ENCODE measurements at places on chromosomes 3 and 15.

DNA sequence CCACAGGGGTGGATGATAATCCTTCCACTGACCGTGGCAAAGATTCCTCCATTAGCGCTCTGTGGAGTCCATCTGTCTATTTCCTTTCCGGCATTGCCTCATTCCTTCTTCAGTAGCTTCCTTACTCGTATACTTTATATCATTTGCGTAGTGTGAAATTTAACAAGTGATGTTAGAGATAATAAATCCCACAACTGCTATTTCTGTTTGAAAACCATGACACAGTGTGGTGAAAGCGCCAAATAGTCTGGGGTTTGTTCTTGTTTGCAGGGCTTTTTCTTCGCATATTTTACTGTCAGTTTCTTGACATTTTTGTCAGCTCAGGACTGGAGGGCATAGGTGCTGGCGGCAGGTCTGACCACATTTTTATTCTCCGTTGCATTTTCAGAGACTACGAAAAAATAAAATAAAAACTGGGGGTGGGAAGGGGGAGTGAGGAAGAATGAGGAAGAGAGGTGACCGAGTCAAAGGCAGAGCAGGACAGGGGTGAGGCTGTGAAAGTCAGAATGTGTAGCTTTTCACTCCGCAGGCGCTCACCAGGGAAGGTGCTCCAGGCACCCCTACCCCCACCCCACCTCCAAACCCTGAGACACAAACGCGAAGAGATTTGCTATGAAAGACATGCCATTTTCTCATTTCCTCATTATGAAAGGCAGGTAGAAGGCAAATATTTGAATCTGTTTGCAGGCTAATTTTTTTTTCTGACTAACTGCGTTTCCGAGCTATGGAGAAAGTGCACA, 965.0 kb downstream of the MCTP2 start:
- ATAC-seq = no peak

- no peak for ATAC-seq
Observed at GRCh38 chr15:88193415-88193814, 63.1 kb downstream of the NTRK3 start.

- ATAC-seq = no peak
Observed at GRCh38 chr3:16741103-16741758, 136.0 kb upstream of the DAZL start.

- ATAC-seq = no peak
Observed at GRCh38 chr15:74504418-74504817, 36.6 kb upstream of the ARID3B start.

- ATAC-seq = no peak
Observed at GRCh38 chr3:167187221-167187620, 192.9 kb downstream of the ZBBX start.

GRCh38 chr3:54515441-54516213, 393.3 kb downstream of the CACNA2D3 start:
- ATAC-seq = no peak

DNA sequence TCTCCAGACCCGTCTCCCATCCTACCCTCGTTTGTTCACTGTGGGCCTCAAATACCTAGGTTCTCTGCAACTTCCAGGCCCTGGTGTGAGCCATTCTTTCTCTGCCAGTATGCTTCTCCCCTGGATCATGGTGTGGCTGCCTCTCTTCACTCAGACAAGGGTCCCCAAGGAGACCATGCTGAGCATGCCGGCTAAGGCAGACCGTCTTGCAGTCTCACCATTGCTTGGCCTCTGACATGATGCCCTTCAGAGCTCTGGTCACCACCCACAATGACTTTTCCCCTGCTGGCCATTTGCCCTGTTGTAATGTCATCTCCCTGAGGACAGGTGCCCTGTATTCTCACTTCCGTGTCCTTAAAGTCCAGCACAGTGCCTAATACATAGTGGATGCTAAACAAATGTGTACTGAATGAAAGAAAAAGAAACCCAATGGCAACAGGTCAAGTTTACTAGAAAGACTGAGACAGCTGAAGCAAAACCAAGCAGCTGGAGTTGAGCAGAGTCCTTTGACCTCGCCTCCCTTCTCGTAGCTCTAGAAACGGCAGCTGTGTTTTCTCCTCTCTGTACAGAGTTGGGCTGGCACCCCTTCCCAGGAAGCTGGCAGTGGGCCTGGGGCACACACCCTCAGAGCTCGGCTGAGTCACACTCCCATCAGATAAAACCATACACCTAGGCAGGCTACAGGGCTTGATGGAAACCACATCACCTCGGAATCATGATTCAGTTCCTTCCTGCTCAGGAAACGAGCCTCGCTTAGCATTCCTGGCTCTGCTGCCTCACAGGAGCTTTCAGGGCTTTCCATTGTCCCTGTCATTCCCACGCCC, 8.6 kb downstream of the TLR9 start:
- no peak for ATAC-seq

DNA sequence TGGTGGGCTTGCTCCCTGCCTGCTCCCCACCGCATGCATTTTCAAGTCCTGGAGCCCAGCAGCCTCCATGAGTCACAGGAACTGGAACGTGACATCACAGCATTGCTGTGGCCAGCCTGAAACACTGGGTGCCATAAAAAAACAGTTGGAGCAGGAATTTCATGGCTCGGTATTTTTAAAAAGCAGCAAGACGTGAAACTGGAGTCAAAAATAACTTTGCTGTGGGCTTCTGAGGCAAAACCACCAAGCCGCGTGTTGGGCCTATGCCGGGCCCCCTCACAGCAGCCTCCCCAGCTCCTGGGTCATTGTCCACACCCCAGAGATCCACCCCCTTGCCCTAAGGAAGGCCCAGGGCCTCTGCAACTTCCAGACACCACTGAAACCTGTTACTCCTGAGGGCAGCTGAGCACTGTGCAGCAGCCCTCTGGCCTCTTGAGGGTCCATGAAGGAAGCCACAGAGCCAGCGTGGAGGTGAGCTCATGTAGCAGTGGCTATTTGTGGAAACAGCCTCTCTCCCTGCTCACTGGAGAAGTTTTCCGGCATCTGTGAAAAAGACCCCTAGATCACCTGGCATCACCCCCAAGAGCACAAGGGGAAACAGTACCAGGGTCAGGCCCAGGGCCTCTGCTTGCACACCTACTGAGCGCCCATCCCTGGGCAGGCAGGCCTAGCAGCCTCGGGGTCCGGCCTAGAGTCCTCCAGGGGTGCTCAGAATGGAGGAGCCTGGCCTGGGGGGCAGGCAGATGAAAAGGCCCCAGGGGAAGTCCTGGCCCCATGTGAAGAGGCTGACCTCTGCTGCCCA, 34.0 kb upstream of the DUSP7 start:
- peak; percentile 29 for ATAC-seq

DNA sequence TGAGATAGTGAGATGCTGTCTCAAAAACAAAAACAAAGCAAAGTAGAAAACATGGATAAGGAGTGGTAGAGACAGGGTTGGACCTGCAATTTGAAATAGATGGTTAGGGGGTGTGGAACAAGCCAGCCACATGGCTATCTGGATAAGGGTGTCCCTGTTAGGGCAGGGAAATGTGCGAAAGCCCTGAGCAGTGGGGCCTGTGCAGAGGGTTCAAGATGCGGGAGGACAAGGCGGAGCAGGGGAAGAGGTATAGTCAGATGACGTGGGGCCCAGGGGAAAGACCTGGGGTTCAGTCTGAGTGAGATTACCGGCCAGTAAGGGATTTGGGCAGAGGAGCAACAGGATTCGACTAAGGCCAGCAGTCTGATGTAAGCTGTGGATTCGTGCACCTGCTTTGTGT, 18.4 kb upstream of the NR2E3 start:
- no peak for ATAC-seq

DNA sequence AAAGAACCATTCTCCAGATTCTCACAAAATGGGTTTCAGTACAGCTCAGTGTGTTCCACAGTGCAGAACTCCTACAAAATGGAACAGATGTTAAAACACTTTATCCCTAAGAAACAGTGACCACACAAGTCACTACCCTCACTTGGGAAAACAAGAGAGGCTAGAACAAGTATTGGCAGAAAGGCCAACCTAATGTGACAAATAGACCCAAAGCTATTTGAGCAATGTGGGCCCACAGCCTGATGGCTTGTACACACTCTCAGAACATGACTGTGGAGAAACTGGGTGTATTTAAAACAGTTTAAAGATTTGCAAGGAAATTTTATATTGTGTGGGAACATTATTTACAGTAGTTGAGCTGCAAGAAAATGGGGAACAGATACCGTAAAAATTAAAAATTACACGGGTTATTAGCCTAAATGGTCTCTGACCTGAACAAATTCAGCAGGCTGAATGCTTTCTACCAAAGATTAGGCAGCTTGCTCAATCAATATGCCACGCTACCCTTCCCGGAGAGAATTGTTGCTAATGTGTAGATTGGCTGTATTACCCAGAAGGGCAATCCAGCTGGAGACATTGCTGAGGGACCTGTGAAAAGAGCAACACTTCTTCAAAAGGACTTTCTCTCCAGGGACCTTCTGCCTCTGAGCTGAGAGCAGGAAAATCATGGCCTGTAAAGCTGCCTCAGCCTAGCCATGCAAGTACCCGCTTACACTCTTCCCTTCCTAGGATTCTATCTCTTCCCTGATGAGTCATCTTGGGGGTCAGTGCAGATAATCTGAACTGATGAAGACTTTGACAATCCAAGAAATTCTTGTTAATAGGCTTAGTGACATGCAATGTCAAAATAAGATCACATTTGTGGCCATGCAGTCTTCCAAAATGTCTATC, 97.1 kb downstream of the STRIT1 start:
- ATAC-seq = peak; percentile 12

DNA sequence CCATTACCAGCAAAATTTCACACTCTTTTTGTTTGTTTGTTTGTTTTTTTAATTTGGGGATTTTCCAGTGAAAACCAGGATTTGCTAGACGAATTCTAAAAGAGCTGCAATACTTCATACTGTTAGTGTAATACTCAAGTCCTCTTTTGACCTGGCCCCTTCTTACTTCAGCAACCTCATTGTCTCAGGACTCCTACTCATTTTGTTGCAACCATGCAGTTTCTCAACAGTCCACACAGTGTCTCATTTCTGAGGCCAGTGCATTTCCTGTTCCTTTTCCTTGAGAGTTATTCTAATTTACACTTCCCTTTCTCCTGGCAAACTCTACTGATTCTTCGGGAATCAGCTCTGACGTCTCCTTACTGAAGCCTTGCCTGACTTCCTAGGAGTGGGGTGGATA, 35.6 kb downstream of the NSUN3 start:
- no peak for ATAC-seq

- no peak for ATAC-seq
Observed at GRCh38 chr3:194185221-194185620, 49.3 kb downstream of the HES1 start.

GRCh38 chr3:135929670-135930069, 35.9 kb upstream of the PPP2R3A start:
- no peak for ATAC-seq

- ATAC-seq = peak; percentile 43
Observed at GRCh38 chr3:195221015-195221853, 49.7 kb downstream of the XXYLT1 start.

DNA sequence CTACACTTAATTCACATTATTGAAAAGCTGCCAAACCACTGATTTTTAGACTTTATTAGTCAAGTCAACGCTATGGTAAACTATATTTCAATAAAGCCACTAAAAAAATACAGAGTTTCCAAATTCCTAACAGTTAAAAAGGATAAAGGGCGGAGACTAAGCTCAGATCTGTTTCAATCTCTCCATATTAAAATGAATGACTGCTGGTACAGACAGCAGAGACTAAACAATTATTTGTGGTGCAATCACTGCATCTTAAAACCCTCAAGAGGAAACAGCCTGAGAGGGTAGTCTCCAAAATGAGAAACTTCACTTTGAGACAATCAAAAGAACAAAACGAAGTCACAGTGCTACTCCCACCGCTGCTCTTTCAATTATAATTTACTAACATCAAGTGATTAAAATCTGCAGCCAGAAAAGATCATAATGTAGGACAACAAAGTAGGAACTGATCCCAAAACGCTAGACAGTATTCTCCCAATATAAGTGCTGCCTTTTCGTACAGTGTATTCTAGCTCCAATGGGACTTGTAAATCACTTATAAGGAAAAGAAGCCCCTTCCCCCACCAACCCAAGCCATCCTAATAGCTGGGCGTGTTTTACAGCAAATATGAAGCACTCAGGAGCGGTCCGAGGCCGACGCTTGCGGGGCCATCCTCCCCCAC, 1.2 kb downstream of the UBP1 start:
- no peak for ATAC-seq

DNA sequence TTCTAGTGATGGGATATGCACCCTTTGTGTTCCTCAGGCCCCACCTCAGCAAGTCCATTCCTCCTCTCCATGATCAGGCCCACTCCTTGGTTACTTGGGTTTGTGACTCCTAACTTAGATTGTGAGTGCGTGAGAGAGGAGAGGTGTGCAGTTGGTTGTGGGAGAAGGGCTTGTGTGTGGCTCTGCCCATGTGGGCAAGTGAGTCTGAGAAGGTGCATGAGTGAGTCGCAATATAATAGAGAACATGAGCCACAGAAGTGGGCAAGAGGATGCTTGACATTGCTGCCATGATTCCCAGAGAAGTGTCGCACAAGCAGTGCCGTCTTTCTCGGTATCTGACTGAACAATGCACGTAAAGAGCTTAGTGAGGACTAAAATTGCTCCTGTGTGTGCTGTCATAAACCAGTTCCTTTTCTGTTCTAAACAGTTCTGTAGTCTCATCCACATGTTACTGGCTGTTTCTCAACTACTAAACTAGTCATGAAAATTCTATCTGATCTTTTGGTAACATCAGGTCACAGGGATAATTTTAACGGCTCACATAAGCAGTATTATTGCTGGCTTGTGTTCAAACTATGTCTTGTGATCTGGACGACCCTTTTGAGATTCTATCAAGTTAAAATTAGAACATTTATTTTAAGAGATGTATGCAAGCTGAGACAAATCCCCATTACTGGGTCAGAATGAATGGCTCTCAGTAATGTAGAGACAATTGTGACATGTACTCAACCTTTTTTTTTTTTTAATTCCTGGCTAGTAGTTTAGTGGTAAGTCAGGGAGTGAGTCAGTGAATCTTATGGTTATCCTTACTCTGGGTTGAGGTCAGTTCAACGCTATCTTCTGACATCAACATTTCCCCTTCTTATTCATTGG, 25.6 kb downstream of the GYG1 start:
- peak; percentile 30 for ATAC-seq

DNA sequence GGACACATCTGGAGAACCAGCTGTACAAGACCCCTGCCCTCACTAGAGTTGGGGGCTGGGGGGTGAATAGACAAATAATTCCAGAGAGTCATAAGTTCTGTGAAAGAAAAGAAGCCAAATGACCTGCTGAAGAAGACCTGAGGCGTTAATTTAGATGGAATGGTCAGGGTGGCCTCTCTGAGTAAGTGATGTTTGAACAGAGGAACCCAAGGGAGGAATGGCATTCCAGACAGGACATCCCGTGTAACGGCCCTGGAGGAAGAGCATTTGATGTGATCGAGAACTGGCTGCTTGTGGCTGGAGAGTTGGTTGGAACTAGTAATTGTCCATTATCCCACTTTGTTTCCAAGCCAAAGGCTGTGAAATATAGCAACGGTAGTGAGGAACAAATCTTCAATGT, 1.7 kb downstream of the NR2C2 start:
- ATAC-seq = no peak

Measured in motor neuron (in vitro differentiated cells).